ENCODE measurements at places on chromosomes 4 and X.

- no peak for DNase-seq
Measured at GRCh38 chr4:166003811-166004210, 130.8 kb downstream of the TLL1 start.

DNA sequence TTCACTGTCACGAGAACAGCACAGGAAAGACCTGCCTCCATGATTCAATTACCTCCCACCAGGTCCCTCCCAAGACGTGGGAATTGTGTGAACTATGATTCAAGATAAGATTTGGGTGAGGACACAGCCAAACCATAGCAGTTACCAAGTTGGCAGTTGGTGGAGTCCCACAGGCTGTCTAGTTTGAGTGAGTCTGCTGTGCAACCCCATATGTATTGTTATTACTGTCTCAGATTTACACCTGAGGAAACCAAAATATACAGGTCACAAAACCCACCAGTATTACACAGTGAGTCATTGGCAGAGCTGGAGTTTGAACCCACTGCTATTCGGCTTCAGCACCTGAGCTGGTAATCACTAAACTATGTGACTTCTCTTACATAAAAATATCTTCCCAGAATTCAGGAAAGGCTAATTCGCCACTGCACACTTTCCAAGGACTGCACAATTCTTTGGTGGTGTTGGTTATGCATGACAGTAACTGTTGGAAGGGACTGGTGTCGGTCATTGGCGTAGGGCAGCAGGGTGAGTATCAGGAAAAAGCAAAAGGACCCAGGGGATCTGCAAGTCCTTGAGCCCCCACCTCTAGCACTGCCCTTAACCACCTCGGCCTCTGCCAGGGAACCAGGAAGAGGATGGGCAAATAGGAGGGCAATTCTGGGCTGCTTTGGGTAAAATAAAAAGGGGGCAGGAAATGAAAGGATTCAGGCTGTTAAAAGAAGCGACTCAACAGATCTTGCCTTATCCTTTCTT lies 110.1 kb downstream of the USP46 start:
- DNase-seq = no peak

DNA sequence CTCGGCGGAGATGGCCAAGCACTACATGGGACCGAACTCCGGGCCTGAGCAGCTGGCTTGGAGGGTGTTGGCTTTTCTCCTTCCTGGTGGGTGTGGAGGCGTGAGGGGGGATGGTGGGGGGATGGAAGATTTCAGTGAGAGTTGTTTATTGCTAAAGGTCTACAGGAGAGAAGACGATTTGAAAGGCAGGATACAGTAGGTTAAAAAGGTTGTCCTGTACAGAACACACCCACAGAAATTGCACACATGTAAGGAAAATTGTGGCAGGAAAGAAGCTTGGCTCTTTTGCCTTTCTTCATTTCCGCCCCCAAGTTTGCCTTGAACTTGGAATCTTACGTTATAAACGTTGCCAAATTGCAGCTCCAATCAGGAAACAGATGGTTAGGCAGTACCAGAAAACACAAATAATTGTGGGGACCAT lies 74.1 kb upstream of the STOX2 start:
- DNase-seq = no peak

DNA sequence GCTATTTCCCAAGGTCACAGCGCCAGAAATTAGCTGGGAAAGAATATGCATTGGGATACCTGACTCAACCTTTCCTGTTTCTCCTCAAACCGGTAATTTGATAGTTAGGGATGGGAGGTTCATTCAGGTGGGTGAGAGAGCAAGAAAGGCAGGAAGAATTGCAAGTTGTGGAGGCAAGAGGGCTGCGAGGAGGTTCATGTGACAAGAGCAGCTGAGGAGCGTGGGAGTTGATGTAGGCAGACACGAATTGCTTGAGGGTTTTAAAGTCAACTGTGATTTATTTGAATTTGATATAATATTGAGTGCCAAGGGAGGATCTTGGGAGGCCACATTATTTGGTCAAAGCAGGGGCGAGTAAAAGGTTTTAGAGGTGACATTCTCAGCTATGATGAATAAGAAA lies 329.0 kb downstream of the STIM2 start:
- DNase-seq = no peak

DNA sequence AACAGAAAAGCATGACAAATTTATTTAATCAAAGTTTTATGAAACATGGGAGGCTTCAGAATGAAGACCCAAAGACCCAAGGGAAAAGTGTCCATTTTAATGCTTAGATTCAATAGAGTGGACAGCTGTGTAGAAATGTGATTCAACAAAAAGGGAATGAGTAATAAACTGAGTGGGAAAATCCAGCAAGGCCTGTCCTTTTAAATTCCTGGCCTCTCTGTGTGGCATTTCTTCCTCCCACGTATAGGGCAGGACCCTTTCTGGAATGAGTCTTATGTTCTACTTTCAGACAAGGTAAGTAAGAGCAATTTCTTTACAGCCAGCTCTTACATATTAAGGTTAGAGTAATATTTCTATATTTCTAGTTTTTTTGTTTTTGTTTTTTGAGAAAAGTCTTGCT lies 14.5 kb downstream of the AASDH start:
- no peak for DNase-seq

DNA sequence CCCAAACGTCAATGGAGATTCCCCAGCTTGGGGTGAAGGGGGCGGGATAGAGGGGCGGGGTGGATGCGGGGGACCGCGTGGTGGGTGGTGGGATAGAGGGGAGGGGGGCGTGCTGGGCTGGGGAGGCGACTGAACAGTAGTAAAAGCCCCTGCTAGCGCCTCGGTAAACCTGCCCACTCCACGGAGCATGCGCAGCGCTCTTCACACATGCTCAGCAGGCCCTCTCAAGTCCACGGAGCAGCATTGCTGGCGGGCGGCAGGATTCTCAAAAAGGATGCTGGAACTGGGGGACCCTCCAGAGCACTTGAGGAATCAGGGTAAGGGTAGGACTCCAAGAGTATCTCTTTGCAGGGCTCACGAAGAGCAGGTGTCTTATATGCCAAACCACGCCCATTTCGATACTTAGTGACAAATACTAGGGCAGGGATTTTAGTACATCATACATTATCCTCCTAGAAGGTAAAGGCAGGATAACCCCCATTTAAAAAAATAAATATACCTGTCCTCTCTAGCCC lies 378 bp upstream of the RPS6KA6 start:
- DNase-seq = peak; percentile 80

DNA sequence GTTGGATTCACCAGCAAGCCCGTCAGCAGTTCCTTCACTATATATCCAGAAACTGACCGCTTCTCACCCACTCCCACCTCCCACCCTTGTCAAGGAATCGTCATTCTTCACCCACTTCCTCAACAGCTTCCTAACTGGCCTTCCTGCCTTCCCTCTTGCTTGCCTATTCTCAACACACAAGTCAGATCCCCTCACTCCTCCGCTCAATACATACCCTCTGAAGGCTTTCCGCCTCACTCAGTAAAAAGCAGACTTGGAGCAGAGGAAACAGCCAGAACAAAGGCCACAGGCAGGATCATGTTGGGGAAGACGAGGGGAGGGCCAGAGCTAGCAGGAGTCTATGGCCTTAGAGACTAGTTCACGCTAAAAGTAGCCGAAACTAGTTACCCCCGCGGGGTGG lies 23.7 kb downstream of the RWDD4 start:
- DNase-seq = no peak

DNA sequence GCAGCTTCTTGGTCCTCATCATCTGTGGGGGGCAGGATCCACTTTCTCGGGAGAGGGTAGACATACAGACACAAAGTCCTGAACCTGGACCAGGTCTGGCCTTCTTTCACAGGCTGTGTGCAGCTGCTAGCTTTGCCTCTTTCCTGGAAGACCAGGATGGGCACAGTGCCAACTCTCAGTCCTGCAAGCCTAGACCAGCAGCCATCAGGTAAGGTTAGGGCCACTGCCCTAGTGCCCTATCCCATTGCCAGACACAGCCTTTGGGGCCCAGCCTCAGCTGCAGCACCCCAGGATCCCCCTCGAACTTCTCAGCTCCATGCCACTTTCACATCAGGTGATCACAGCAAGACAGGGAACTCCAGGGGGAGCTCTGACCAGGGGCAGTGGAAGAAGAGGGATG lies 38.4 kb downstream of the ZNF185 start:
- DNase-seq = no peak

DNA sequence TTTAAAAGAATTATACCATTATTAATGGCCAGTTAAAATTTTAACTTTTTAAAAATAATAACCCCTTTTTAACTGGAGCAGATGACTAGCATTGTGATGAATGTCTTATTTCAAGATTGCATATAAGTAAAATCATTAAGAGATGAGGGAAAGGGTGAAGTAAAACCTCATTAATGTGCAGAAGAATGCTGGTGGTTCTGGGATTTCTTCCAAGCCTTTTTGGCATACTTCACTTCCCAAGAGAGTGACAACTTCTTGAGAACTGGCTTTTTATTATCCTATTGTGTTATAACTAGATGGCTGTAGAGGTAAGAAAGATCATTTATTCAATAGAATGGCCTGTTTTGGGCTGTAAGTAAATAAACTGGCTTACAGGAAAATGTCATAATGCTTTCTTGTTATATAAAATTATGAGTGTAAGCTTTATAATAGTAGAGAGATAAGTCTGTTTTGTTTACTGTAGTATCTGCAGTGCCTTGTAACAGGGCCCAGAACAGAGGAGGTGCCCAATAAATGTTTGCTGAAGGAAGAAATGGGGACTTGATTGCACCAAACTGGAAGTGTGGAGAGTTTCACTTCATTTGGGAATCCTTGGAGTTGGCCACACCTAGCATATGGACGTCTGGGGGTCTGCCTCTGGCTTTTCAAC lies 242.9 kb upstream of the PITX2 start:
- DNase-seq = no peak

- DNase-seq = no peak
Measured at GRCh38 chrX:13283950-13284546, 35.8 kb downstream of the ATXN3L start.

DNA sequence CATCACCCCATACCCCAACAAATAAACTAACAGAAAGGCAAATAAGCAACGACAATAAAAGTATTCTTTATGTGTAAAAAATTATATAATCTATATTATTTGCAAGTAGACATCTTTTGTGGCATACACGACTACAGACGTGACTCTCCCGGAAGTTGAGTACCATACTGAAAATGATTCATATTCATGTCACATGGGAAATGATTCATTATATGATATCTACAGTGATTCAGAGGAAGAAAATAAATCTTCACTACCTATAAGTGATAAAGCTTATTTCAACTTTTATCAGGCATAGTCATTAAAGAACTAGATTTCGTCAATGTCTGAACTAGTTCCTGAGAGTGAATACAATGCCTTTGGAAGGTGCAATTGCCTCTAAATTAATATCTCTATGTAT lies 4.6 kb upstream of the ANTXR2 start:
- no peak for DNase-seq

GRCh38 chr4:168600796-168601583 lies 104.1 kb downstream of the PALLD start:
- DNase-seq = no peak

DNA sequence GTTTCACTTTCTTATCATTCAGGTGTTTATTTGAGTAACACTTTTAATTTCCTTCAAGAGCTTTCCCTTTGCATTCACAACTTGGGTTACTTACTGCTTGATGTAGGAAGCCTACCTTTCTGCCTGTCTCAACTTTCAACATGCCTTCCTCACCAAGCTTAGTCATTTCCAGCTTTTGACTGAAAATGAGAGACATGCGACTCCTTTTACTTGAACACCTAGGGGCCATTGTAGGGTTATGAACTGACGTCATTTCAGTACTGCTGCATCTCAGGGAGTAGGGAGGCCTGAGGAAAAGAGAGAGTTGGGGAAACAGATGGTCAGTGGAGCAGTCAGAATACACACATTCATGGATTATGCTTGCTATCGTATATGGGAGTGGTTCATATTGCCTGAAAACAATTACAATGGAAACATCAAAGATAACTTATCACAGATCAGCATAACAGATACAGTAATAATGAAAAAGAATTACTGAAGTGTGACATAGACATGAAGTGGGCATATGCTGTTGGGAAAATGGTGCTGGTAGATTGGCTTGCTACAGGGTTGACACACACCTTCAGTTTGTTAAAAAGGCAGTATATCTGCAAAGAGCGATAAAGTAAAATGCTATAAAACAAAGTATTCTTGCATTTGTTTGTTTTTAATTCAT lies 25.7 kb downstream of the USP53 start:
- no peak for DNase-seq

DNA sequence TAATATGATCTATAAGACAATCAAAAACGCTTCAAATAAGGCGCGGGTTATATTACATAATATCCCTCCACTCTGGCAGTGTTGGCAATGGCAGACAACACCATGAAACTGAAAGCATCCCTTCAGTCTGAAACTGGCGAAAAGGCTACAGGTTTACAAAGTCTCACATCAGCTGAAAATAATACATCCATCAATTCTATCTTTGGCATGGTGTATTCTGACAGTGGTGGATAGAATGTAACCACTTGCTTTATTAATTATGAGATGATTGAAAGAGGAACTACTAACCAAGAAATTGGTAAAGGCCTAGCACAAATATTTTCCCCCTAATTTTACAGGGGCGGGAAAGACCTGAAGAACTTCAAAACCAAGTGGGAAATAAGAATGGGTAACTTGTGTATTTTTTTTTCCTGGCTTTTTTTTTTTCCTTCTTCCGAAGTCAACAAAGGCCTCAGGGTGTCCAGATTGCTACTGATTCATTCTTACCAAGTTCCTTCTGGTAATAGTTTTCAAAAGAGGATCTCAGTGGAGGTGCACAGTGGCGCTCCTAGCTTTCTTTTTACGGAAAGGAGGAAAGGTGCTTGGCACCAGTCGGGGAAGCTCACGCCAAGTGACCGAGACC lies 728 bp downstream of the UBA6 start:
- DNase-seq = peak; percentile 31

GRCh38 chrX:120251471-120252011 lies 929 bp downstream of the ZBTB33 start:
- peak; percentile 74 for DNase-seq

DNA sequence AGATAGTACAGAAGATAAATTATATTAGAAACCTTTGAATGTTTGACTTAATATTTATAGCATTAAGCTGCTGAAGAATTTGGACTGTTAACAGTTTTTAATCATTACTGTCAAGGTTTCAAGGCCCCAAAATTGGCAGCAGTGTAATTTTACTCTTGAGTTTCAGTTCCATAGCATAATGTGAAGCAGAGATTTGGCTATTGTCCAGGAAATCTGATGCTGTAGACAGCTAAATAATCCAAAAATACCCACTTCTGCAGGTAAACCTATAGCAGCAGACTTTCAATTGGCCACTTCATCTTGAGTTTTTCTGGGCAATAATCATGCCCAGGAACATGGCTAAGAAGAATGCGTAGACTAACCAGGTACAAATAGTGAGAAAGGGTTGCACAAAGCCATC lies 85.0 kb downstream of the RCHY1 start:
- no peak for DNase-seq

GRCh38 chrX:148500423-148501385 lies at the start of gene AFF2:
Gene AFF2 (plus strand): TSS chrX:148500617. CDS start chrX:148501098, 481 bp downstream.
- peak; percentile 60 for DNase-seq

DNA sequence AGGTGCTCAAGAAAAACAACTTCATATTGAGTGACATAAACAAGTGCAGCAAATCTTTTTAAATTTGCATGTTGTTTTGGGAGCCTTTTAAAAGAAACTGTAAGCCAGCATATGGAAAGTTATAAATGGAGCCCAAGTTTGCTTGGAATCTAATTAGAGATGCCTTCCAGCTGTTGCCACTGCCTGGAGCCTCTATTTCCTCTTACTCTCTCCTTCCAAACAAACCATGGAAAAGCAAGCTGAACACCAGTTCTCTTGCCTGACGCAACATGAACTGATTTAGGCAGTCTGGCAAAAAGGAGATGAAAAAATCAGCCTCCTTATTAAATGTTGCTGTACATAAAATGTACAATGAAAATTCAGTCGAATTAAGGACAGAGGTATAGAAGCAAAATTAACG lies 21.5 kb downstream of the ARSJ start:
- peak; percentile 33 for DNase-seq

GRCh38 chrX:127888767-127889166 lies 163.4 kb downstream of the ACTRT1 start:
- DNase-seq = no peak
